ENCODE measurements at places on chromosomes 12 and 14.

DNA sequence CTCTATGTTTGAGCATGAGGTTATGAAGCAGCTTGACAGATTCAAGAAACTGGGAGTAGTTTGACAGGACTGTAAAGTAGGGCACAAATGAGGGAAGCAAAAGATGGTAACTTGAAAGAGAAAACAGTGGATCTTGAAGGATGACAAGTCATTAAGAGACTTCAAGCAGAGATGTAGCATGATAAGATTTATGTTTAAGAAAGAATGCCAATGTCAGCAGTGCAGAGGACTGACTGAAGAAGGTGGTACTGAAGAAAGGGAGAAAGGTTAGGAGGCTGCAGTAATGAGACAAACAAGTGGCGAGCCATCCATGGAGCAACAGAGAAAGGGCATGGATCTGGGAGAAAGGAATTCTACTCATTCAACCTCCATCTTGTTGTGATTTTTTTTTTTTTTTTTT lies 120.2 kb upstream of the RAP1B start:
- no peak for DNase-seq

- DNase-seq = no peak
These were observed 89.8 kb downstream of the SLC15A5 start for GRCh38 chr12:16187660-16188059.

DNA sequence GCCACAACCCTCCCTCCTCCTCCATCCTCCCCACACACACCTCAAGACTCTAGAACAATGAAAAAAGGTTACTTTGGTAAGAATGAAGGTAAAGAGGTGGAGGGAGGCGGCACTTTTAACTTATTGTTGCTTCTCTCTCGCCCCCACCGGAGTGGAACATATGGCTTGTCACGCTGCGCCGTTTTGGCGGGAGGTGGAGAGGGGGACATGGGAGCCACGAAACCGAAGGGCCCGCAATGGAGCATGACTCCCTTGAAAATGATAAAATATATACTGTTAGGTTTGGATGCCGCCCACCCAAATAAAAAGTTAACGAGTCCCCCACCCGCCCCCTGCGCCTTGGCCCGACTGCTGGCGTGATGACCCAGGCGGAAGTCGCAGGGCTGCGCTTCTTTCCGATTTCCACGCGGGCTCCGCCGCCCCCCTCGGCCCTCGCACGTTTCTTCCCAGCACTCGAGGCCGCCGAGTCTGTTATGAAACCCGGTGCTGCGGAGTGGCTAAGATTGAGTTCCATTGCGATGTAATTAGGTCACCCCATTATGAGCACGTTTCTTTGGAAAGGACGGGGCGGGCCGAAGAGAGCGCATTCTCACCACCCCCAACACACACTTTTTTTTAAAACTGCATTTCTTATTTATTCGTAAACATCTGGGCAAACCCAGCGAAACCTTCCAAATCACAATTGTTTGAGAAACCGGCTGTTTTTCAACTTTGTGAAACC lies 1.4 kb upstream of the ZFP36L1 start:
- DNase-seq = peak; percentile 83

- DNase-seq = no peak
These were observed 24.3 kb downstream of the PPP1CC start for GRCh38 chr12:110718222-110718908.

GRCh38 chr12:71662849-71663560 lies 643 bp downstream of the ZFC3H1 start:
- DNase-seq = peak; percentile 61

DNA sequence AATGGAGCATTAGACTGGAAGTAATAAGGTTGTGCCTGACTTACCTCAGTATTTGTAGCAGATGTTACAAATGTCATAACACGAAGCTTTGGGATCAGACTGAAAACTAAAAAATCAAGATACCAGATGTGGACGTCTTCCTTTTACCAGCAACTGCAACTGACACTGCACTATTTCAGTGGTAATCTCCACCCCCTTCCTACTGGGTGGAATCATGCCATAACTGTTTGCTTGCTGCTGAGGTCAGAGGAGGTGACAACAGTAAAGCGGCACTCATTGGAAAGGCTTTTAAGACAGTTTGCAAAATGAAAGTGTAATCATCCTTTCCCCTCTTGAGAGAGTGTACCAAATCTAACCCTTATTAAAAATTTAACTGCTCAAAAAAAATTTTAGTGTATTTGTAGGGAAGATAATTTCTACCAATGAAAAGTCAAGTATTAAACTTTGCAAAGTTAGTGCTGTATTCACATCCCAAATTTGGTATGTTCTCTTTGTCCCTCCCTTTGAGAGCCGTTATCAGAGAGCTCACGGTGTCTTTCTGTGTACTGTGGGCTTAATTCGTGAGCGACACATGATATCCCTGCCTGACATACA lies 420.7 kb downstream of the NPAS3 start:
- no peak for DNase-seq

GRCh38 chr14:63203618-63204406 lies 431 bp upstream of the RHOJ start:
- no peak for DNase-seq

GRCh38 chr14:89256283-89256682 lies 160.8 kb downstream of the FOXN3 start:
- DNase-seq = no peak

- no peak for DNase-seq
These were observed 42.8 kb downstream of the GNS start for GRCh38 chr12:64716371-64716770.

DNA sequence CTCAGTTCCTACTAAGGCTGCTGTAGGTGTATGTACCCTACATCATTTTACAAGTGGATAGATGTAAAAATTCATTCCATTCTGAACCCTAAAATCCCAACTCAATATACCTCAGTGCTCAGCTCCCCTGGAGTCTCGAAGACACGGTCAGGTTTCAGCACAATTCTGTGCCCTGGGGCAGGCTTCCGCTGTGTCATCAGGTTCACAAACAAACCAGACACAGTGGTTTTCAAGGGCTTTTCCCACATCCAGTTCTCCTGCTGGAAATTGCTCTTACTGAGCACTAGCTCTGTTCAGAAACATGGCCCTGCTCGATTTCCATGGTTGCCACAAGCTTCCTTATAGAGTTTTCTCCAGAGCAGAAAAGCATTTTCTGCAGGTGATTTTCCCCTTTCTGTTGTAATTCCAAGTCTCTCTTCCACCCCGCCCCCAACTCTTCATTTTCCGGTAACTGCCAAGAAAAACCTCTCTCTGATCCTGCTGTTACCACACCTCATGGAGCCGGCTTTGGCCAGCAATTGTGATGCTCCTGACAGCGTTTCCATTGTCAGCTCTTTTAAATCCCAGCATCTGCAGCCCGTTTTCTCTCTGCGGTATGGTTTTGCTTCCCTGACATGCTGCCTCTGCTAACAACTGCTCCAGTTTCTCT lies 483.0 kb upstream of the CCDC196 start:
- no peak for DNase-seq

- DNase-seq = no peak
These were observed at the start of gene BCL2L2 for GRCh38 chr14:23306412-23307145. TSS of gene BCL2L2 (plus strand) at chr14:23306833. CDS start at chr14:23307768, 935 bp downstream.

GRCh38 chr12:111448846-111449790 lies 43.4 kb downstream of the SH2B3 start:
- DNase-seq = no peak

GRCh38 chr12:103852498-103852997 lies 11.5 kb upstream of the NT5DC3 start:
- no peak for DNase-seq

- peak; percentile 44 for DNase-seq
These were observed 727 bp downstream of the LDHB start for GRCh38 chr12:21656905-21657325.

DNA sequence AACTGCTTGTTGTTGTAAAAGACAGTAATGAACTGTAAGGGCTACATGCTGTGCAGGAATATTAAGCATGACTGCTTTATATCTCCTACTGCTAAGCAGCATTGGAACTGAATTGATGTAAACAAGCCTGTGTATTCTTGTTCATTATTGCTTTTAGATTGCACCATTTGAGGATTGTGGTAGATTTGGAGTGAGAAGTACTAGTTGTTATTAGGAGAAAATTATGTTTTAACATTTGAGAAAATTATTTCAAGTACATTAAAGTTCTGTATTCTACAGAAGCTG lies 212.7 kb downstream of the ERC1 start:
- DNase-seq = no peak

- no peak for DNase-seq
These were observed 85.2 kb downstream of the WNK1 start for GRCh38 chr12:837548-837947.

GRCh38 chr12:51156245-51156765 lies 16.6 kb downstream of the TFCP2 start:
- DNase-seq = no peak

GRCh38 chr12:15212930-15213329 lies 8.3 kb downstream of the RERG start:
- DNase-seq = no peak

- no peak for DNase-seq
These were observed 5.0 kb downstream of the LPAR5 start for GRCh38 chr12:6630736-6631135.
